ENCODE measurements at places on chromosomes 5 and 9.

DNA sequence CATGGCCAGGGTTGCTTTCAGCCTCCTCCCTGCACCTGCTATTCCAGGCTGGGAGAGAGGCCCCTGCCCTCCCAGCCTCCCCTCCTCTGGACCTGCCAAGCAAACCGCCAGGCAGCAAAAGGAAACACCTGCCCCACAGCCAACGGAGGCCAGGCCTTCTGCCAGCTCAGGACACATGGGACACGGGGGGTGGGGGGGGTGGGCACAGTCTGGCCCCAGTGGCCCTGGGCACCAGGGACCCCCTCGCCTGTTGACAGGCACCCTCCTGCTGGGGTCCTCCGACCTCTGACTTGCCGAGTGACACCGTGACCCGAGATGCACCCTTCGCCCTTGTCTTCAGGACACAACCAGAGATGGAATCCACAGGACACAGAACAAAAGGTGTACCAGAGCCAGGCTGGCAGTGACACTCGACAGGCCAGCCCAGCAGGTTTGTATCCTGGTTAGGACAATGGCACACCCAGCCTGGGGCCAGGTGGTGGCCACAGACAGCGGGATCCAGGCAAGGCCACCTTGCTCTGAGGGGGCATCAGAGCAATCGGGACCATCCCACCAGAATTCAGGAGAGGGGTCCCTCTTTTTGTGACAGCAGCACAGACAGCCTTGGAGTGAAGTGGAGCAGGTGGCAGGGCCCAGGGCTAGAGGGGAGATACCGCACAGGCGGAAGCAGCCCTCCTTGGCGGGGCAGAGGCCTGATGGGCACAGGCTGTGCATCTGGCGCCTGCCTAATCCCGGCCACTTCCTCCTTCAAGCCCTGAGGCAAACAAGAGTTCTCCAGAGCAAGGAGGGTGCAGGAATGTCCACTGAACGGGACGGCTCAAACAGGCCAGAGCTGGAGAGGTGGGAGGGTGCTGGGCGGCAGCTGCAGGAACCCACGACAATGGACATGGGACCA is 1.3 kb upstream of the TMEM210 start:
- no peak for DNase-seq

DNA sequence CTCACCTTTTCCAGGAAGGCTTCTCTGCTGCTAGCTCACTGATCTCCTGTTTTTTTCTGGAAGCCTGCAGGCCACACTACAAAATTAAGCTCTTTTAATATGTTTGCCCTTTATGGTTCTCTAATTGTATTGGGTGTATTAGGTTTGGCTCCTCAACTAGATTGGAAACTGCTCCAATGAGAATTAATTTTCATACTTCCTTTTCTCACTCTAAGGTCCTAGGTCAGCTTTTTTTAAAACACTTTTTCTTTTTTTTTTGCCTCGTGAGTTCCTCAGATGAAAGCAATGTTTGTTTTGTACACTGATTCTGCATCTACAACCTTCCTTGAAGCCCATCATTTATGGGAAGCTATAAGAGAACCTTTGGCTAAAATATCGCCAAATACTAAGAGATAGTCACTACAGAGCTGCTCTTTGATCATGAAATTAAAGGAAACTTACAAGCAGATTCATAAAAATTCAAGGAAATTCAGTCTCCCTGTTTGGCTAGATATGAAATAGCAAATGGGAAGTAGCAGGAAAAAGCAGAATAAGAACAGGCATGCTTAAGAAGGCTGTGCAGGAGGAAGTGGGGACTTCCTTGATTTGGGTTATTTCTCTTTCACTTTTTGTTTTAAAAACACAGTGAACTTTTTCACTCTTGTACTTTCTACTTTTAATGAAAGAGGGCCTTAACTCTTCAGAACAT is 55.2 kb upstream of the FYB1 start:
- DNase-seq = no peak

GRCh38 chr9:97907046-97907445 is 15.3 kb downstream of the TRMO start:
- DNase-seq = no peak

DNA sequence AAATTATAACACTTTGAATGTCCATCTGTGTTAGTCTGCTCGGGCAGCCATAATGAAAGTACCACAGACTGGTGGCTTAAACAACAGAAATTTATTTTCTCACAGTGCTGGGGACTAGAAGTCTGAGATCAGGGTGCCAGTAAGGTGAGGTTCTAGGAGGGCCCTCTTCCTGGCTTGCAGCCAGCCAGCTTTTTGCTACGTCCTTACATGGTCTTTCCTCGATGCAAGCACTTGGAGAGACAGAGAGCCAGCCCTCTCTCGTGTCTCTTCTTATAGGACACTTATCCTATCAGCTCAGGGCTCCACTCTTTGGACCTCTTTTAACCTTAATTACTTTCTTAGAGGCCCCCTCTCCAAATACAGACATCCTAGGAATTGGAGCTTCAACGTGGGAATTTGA is 351.8 kb downstream of the SPOCK1 start:
- DNase-seq = no peak

GRCh38 chr9:4114569-4115505 is 185.0 kb downstream of the GLIS3 start:
- DNase-seq = no peak

DNA sequence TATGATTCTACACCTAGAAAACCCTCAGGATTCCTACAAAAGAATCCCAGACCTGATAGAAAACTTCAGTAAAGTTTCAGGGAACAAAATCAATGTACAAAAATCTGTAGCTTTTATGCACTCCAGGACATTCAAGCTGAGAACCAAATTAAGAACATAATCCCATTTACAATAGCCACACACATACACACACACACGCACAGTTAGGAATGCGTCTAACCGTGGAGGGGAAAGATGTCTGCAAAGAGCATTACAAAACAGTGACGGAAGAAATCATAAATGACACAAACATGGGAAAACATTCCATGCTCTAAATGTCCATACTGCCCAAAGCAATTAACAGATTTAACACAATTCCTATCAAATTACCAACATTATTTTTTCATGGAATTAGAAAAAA is 51.4 kb upstream of the CAST start:
- no peak for DNase-seq

DNA sequence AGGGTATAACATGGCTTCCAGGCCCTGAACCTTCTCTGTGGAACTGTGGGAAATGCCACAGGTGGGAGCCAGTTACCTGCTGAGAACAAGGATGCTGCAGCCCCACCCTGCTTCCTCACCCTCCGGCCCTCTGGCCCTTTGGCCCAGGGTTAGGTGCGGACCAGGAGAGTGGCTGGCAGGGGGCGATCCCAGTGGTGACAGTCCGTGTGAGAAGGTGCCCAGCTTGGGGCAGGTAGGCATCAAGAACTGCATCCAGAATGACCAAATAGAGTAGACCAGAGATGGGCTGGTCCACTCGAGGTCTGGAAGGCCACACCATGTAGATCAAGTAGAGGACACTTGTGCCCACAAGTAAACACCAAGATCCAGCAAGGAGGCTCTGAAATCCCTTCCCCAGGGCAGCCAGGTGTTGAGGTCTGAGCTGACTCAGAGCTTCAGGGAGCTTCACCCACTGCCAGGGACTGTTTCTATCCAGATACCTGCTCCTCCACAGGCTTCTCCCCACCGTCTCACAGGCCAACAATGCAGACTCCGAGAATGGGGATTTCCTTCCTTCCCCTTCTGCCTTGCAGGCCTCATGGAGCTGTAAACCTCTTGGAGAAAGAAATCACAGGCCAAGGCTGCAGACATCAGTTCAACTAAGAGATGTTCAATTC is 61.4 kb upstream of the ZSWIM6 start:
- DNase-seq = no peak

DNA sequence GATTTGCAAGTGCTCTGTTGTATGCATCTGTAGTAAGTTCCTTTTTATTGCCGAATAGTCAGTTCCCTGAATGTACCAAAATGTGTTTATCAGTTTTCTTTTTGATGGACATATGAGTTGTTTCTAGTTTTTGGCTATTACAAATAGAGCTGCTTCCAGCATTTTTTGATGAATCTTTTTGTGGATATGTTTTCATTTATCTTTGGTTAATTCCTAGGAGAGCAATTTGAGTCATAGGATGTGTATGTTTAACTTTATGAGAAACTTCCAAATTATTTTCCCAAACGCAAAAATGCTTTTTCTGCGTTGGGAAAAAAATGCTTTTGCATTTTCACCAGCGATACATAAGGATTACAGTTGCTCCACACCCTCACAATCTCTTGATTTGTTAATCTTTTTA is 287.7 kb downstream of the FER start:
- DNase-seq = no peak

DNA sequence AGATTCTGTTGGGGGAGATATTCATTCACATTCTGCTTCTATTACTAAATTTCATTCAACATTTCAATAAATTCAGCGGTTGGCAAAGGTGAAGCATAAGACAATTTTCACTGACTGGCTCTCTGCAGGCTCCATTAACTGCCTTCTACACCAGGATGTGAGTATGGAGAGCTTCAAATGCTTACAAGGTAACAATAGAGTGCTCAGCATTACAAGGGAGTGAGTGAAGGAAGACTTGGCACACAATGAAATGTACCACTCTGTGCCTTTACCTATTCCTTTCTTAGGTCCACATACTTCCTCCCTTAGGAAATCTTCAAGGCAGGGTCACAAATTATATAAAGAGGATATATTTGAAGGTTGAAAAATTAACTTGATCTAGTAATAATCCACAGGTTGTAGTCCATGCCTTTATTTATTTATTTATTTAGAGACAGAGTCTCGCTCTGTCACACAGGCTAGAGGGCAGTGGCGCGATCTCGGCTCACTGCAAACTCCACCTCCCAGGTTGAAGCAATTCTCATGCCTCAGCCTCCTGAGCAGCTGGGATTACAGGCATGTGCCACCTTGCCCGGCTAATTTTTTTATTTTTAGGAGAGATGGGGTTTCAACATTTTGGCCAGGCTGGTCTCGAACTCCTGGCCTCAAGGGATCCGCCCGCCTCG is 76.6 kb upstream of the FAM169A start:
- DNase-seq = no peak

DNA sequence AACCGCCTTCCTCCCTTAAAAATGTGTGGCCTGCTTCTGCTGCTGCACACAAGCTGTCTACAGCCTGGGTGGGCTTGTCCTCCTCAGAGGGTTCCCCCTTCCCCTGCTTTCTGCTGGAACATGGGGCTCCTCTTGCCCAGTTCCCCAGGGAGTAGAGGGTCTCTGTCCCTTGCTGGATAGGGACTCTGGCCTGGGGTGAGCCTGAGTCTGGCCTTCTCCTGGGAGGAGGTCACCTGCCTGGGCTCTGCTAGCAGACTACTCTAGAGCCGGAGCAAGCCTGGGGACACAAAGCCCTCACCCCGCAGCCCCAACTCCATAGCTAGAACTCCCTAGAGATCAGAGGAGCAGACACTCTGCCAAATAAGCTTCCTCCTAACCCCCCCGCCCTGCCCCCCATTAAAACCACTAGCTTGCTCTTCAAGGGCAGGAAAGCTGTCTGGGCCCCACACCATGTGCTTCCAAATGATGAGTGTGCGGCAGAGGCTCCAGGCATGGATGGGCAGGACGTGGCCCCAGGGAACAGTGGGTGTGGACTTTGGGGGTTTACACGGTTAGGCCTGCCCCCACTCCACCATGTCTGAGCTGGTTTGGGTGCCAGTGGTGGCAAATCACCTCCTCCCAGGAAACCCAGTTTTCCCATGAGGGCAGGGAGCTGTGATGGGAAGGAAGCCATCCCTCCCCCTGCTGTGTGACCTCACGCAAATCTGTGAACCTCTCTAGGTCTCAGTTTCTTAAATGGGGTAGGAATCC is 10.0 kb downstream of the TCF7 start:
- no peak for DNase-seq

- DNase-seq = no peak
These were observed 236.9 kb downstream of the ARRDC3 start for GRCh38 chr5:91146230-91146629.

DNA sequence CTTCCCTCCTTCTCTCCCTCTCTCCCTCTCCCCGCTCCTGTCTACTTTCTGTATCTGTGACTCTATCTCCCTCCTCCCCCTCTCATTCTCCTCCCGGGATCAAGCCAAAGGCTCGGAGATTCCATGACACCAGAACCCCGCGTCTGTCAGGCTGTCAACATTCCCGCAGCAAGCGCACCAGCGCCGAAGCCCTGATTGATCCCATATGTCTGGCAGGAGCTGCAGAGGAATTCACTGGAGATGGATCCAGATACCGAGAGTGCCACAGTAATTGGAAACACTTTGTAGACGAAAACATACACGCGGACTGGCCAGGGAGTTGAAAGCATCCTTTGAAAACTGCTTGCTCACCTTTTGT is 300 bp upstream of the SVEP1 start:
- DNase-seq = no peak

- no peak for DNase-seq
These were observed 159.2 kb downstream of the CDC42SE2 start for GRCh38 chr5:131423056-131423455.

DNA sequence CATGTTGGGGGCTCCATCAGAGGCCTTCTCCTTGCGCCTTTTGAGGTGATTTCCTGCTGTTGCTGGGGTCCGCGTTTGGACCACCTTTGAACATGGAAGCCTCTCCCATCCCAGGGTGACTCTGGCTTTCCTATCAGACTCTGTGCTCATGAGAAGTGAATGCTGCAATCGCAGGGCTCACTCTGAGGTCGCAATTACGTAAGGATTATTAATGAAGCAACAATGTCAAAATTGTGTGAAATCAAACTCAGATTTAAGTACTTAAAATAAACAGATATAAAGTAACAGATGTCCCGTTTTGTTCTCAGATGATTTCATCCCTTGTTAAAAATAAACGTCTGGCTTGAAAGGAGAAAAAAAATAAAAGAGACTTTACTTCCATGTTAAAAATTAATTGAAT is 634.2 kb downstream of the BNC2 start:
- no peak for DNase-seq

- no peak for DNase-seq
These were observed 39.2 kb downstream of the USP20 start for GRCh38 chr9:129874261-129875101.

- DNase-seq = no peak
These were observed 913.2 kb upstream of the TYRP1 start for GRCh38 chr9:11779971-11780370.

DNA sequence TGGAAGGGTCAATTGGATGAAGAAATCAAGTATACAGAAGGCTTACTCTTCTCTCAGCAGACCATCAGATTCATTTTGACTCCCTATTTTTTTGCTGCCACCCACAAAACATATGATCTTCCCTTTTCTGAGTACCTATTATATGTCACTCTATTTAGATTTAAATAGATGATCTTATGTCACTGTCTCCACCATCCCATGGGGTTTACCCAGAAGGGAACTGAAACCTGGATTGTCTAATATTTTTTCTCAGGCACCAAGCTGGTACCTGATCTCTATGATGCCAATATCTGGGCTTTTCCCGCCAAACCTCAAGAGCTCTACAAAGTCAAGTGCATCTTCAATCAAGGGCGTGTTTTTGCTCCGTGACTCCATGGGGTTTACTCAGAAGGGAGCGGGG is 118.7 kb downstream of the GAS1 start:
- no peak for DNase-seq

GRCh38 chr9:137297966-137298365 is 4.1 kb downstream of the NRARP start:
- DNase-seq = no peak

DNA sequence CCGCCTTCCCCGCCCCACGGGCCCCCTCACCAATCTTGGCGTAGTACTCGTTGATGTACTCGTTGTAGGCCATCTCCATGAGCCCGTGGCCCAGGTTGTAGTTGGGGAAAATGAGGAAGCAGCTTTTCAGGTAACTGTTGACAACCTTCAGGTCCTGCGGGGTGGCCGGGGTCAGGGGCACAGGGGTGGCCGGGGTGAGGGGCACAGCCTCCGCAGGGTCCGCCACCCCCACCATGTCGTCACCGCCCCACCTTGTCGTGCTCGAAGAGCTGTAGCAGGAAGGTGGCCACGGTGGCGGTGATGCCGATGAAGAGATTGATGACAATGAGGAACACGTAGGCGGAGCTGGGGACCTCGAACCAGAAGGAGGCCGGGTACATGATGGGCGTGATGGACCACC is 14.8 kb upstream of the CLIC3 start:
- no peak for DNase-seq
